ENCODE measurements at places on chromosomes 11 and 22.
A peak's percentile ranks its signal among the peaks of the same experiment; 100 is the strongest.

GRCh38 chr11:64652586-64653387 is 61.8 kb downstream of the SLC22A12 start:
- peak; percentile 36 for DNase-seq

DNA sequence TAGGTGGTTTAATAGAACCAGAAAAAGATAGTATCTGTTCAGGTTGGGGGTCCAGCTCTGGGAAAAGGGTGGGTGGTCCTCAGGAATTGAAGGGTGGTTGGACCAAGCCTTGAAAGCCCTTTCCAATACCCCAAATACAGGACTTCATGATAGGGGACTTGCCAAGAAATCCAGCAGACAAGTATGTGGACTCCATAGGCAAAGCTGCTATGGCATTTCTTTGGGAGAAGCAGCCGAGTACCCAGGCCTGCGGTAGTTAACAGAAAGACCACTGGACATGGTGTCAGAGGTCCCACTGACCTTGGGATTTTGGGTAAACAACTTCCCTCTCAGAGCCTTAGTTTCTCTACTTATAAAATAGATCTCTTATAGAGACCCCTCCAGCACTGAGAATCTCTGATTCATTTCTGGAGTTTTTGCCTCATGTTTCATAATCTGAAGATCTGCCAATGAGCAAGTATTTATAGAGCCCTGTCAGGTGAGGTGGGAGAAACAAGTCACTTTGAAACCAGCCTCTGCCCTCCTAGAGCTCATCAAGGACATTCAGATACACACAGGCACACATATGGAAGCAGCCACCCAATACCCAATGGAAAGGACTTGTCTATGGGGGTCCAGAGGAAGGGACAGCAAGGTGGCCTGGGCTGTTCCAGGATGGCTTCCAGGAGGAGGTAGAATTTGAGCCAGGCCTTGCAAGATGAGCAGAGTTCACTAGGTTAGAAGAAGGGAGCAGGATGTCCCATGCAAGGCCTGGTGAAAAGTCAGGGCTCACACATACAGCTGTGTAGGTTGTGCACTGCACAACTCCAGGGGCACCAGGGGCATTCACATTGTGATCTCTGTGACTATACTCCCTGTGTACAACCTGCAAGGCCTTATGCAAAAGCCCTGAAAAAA is 31.0 kb upstream of the ACCSL start:
- no peak for DNase-seq

DNA sequence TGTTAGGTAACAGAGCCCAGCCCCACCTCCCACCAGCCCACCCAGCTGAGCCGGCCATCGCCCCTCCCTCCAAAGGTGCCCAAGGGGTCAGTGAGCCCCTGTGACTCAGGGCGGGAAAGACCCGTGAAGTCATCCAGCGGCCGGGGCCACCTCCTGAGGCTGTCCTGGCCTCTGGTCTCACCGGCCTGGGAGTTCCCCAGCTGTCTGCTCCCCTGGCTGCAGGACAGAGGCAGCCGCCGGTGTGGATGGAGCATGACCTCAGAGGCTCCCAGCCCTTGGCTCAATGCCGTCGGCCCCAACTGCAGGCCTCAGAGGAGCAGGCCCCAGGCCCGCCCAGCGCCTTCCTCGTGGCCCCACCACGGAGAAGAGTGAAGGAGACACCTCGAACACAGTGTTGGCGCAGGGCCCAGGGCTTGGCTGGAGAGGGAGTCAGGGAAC is 28.7 kb downstream of the RPL3 start:
- no peak for DNase-seq

GRCh38 chr11:78379039-78379670 is 38.5 kb downstream of the GAB2 start:
- DNase-seq = no peak

- no peak for DNase-seq
These were observed 233.6 kb downstream of the BRD1 start for GRCh38 chr22:49594078-49594477.

Measured in NCI-H524 (cell line).